ENCODE measurements at places on chromosomes 12 and 14.

DNA sequence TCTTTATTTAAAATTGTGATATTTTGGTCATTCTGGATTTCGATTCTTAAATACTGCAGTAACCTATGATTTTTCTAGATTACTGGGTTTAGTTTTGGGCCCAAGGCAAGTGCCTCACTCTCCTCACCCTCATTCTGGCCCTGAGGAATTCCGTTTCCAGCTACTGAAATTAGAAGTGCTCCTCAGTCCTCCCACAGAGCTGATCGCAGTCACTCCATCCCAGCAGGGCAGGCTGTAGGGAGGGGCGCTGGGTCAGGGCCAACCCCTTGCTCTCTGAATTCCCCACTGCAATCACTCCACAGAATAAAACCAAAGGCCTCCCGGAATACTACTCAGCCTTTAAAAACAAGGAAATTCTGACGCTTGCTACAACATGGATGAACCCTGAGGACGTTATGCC is 66.5 kb upstream of the DIO3 start:
- DNase-seq, result no peak

DNA sequence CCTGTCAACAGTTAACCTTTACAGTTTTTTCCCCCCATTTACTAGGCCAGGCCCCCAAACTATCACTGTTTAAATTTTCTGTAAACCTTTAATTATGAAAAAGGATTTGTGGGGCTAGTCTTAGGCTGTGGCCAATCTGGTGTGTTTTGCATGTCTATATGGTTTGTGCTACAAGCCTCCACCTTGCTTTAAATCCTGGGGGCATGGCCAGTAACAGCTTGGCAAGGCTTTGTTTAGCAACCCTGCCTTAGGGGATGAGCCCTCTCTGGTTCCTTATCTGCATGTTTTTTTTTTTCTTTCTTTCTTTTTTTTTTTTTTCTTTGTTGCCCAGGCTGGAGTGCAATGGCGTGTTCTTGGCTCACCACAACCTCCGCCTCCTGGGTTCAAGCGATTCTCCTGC is 102.7 kb downstream of the KCNMB4 start:
- DNase-seq, result no peak

- DNase-seq, result no peak
Observed at GRCh38 chr12:118526255-118527095, 150.1 kb downstream of the SUDS3 start.

DNA sequence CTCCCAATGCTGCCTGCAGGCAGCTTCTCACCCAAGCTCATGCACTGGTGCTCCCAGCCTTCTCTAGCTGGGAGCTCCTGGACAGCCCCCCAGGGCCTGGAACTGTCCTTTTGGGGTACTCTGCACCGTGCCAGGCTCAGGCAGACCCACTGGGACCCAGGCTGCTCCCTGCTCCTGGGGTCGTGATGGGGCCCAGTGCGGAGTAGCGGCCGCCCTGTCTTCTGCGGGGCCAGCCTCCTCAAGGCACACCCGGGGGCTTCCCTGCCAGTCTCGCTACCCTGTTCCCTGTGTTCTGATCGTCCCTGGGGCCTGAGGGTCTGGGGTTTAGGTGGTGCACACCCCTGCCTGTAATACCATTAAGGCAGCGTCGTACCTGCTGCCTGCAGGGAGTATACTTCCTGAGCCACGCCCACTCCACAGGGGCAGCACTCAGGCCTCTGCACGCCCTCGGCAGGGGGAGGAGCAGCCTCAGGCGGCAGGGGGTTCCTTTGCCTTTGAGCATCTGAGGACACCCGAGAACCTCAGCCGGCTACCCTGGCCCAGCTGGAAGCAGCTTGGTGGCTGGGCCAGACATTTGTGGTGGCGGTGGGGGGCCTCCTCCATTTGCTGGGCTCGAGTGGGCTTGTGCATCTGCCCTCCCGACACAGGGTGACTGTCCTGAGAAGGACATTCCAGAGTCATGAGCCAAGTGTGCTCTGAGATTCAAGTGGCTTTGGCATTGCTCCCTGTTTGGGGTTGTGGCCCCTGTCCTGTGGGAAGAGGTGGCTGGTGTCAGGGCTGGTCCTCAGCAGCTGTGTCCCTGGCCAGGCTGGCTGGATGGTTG is 9.2 kb upstream of the CRIP2 start:
- DNase-seq, result no peak

DNA sequence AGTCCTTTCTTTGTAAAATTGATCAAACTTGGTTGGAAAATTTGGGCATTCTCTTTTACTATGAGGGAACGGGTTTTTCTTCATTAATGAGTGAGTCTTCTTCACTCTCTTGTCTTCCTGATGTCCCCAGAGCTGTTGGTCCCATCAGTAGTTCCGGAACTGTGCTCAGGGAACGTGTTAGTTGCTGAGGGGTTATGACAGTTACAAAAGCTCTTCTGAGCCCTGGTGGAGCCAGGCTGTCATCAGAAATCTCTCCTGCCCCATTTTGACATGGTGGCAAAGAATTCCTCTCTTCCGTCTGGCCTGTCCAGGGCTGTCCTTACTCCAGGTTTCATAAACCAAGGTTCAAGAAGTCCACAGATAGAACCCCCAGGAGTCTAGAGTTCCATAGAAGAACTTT is 208.5 kb downstream of the SLC41A2 start:
- no peak for DNase-seq

- no peak for DNase-seq
Observed at GRCh38 chr12:94694732-94695131, 44.4 kb upstream of the TMCC3 start.

GRCh38 chr14:96357216-96357615 is 5.9 kb downstream of the ATG2B start:
- no peak for DNase-seq

GRCh38 chr14:99535448-99535847 is 54.2 kb downstream of the CCNK start:
- no peak for DNase-seq

- no peak for DNase-seq
Observed at GRCh38 chr14:50839691-50840090, 8.7 kb upstream of the NIN start.

Data from HTR-8/SVneo (cell line).